T-helper 17 cell (primary cell): ENCODE measurements at places on chromosomes 16 and 17.
A peak's percentile ranks its signal among the peaks of the same experiment; 100 is the strongest.

DNA sequence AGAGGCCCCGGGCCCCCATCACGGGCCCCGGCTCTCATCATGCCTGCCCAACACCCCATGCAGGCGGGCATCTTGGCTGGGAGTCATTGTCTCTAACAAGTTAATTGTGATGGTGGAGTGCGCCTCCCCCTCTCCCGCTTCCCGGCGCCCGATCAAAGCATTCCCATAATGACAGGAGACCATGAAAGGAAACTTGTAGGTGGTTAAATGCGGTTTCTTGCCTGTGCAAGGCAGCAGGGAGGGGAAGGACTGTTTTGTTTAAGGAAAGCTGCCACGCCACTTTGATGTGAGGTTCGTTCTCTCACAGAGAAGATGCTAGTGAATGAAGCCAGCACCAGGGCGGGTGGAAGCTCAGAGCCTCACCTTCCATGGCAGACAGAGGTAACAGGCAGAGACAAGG lies 45.4 kb downstream of the C16orf78 start:
- DNase-seq = no peak

DNA sequence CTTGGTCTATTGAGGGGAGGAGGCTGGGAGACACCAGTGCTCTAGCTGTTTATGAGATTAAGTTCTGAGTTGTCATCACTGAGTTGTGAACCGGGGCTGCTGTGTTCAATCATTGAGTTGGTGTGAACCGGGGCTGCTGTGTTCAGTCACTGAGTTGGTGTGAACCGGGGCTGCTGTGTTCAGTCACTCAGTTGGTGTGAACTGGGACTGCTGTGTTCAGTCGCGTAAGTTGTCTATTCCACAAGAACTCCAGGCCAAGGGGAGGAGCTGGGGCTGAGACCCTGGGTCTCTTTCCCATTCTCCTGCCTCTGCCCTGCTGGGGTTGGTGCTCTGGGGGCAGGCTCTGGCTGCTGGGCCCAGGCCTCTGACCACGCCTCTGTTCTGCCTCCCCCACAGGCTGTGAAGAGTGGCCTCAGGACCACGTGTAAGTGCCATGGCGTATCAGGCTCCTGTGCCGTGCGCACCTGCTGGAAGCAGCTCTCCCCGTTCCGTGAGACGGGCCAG lies 24.5 kb downstream of the WNT9B start:
- DNase-seq = no peak

GRCh38 chr16:58013201-58013956 lies 12.2 kb downstream of the USB1 start:
- no peak for DNase-seq

DNA sequence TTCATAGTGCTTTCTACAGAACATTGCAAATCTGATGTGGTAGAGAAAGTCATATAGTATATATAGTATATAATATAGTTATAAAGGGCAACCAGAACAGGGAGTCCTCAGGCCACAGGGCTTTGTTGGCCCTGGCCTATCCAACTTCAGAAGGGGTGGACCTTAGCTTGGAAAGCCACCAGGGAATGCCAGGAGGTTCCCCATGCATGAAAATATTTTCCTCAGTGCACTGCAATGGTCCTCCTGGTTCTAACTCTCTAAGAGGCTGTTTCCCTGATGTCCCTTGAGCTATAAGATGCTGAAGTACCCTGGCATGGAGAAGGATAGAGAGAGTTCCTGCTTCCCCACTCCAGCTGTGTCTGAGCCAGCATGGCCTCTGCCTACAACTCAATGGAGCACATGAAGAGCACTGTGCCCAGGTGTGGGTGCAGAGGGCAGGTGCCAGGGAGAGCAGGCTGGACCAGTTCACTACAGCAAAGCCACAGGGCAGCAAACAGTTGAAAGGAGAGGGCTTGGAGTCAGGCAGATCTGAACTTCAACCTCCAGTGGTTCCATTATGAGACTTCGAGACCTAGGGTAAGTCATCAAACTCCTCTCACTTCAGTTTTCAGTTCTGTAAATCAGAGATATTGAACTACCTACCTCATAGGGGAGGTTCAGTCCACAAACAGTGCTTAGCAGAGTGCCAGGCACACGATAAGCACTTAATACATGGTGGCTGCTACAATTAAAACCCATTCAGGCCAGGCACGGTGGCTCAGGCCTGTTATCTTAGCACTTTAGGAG lies 183.1 kb downstream of the SALL1 start:
- DNase-seq = no peak

DNA sequence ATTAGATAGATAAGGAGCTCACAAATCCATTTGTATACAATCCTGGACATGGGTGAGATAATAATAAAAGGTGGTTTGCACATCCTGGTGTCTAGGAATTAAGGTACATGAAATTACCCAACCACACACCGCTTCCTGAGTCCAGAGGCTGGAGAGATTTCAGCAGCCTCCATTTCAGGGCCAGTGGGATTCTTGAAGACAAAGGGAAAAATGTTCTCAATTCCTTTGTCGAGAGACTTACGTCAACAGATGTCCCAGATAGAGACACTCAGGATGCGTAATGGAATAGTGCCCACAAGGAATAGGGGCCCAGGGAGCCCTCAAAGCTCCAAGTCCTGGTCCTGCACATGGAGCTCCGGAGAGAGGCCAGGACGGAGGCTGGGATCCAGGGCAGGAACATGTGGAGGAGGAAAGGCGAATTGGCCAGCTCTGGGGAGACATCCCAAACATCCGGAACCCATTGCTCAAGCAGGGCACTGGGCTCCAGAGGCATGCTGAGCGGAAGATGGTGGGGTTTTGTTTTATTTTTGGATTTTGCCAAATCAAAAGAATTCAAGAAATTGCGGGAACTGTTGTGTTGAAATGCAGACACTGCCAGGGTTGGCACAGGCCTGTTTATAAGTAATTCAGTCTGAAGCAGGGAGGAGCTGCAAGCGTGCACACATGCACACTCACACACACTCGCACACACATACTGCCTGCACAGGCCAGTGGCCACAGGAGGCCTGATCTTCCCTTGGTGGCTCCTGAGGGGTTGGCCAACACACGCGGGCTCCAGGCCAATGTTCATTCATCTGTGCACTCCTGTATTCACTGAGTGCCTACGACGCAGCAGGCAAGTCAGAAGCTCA lies 97.2 kb downstream of the NOG start:
- no peak for DNase-seq

DNA sequence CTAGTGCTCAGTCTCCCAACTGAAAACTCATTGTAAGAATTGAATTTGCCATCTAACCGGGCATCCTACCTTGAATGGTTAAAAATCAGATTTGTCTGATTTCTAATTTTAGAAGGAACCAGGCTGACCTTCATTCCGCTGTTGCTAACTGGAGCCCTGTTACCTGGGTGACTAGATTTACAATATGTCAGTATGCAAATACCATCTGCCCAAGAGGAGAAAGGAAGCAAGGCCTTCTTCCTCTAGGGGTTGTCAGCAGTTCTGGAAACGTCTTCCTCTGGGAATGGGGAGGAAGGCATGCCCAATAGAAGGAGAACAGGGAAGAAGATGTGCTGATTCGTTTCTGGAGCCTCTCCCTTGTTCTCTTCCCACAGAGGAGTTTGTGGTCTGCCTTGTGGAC lies 137.9 kb downstream of the PITPNC1 start:
- no peak for DNase-seq

DNA sequence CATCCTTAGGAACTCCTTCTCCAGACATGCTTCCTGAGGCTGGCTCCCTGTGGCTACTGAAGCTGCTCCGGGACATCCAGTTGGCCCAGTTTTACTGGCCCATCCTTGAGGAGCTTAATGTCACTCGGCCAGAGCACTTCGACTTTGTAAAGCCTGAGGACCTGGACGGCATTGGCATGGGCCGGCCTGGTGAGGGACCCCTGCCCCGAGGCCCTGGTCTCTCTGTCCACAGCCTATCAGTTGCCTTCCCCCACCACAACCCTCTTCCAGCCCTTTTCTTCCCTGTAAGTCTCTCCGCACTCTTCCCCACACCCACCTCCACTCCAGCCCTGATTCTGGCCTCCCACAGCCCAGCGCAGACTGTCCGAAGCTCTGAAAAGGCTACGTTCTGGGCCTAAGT lies 2.0 kb downstream of the TNK1 start:
- DNase-seq = no peak

DNA sequence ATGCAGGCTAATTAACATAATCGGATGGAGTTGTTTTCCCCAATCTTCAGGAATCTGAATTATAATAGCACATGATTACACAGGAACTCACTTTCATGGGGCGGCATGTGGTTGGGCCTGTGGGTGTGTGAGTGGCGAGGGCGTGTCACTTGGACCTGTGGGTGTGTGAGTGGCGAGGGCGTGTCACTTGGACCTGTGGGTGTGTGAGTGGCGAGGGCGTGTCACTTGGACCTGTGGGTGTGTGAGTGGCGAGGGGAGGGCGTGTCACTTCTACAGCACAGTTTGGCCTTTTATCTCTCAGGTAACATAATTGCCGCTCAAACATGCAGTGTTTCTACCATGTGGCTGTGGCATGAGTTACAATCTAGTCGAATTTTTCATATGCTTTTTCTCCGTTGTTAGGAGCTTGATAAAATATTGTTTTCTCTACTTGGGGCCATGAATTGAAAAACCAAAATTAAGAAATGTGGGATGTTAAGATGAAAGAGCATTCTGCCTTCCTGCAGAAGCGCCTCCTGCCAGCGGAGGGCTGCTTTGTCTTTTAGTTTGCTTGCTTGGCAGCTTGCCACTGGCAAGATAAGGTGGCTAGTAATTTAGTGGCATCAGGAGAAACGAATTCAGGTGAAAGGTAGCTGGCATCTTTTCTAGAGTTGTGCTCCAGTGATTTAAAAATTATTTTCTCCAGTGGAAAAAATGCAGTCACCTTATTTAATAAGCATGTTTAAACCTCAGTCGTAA lies 36.2 kb downstream of the USP10 start:
- DNase-seq = peak; percentile 21

GRCh38 chr16:27486344-27486743 lies 63.4 kb downstream of the GTF3C1 start:
- no peak for DNase-seq

- no peak for DNase-seq
These were observed 7.3 kb downstream of the CDH11 start for GRCh38 chr16:65114527-65114926.

DNA sequence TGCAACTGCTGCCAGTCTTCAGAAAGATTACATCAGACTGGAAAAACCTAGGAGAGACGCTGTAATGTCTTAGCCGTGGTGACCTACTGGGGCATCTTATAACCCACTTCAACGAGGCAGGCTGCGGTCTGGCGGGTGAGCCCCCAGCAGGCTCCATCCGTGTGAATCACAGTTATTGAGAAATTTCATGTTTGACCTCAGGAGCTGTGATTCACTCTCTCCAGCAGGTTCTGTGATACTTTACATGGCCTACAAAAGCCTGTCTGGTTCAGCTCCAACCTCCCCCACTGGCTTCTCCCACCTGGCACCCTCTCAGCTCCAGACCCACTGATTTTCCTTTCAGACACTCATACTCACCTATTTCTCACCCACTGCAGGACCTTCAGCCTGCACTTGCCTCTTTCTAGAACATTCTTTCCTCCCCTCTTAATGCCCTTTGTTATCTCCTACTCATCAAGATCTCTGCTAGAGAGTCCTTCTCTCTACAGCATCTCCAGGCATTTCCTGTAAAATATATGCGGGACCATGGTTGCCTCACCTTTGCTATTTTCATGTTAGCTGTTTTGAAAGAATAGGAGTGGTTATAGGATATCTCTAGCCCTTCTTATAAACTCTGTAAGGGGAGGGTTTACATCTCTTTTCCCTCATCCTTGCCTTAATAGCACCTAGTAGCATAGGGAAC lies 227.9 kb downstream of the MAF start:
- DNase-seq = no peak

GRCh38 chr16:6684076-6684673 lies 648.5 kb upstream of the RBFOX1 start:
- no peak for DNase-seq

DNA sequence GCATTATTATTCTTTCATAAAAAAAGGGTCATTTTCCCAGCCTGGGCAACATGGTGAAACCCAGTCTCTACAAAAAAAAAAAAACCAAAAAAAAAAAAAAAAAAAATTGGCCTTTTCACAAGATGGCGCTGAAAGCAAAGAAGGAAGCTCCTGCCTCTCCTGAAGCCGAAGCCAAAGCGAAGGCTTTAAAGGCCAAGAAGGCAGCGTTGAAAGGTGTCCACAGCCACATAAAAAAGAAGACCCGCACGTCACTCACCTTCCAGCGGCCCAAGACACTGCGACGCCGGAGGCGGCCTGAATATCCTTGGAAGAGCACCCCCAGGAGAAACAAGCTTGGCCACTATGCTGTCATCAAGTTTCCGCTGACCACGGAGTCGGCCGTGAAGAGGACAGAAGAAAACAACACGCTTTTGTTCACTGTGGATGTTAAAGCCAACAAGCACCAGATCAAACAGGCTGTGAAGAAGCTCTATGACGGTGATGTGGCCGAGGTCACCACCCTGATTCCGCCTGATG lies 4.9 kb upstream of the PGAP6 start:
- DNase-seq = no peak

DNA sequence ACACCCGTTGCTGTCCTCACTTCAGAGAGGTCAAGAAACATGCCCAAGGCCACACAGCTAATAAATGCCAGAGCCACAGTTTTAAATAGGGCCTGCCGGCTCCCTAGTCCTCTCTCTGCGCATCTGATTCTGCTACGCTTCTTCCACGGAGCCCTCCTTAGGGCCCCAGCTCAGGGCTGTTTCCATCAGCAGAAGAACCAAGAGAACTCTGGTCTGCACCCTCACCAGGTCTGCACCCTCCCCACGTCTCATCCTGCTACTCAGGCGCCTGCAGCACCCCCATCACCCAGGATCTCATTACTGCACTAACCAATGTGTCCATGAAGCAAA lies 79.5 kb upstream of the NKD1 start:
- no peak for DNase-seq

- DNase-seq = no peak
These were observed 100.0 kb upstream of the ZFHX3 start for GRCh38 chr16:73147958-73148357.

DNA sequence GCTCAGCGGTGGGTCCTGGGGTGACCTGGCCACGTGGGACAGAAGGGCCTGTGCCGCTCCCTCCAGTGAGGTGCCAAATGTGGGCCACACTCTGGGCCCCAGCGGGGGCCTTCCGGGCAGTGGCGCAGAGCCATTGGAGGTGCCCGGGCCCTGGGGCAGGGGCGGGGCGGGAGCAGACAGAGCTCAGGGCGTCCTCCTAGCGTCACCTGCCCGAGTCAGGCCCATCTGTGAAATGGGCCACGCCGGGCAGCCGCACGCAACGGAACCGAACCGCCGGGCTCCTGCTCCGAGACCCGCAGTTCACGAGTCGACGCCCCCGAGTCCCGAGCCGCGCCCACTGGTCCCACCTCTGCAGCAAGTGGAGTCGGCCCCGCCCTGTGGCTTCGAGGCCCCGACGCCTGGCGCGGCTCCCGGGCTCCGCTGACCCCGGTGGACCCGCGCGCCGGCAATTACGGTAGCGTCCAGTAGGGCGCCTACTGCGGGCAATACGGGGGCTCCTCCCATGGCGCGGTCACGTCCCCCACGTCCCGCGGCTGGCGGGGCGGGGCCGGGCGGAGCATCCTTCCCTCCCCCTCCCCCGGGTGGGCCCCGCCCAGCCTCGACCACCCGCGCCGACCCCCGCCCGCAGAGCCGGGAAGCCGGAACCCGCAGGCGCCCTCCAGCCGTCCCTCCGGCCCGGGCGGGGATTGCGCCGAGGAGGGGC lies 1.9 kb downstream of the SLC16A3 start:
- peak; percentile 54 for DNase-seq
